Adrenal gland (tissue), 19 donors: ENCODE measurements at places on chromosomes 6 and 20. TPM values are rescaled to one million over a fixed set of nuclear protein-coding genes. Genes with fewer than 3 reads are reported as not detected.

Gene SIRPA
- 69.6 TPM for total RNA-seq

Gene MMP24
- 1.3 TPM for total RNA-seq

Gene MLIP
- total RNA-seq = 2.7 TPM

Gene MACROD2
- 11.5 TPM for total RNA-seq

Gene ATP9A
- 17.3 TPM for total RNA-seq

Gene C20orf96
- total RNA-seq = 2.7 TPM

Gene PHACTR2
- total RNA-seq = 158 TPM

Gene SLC22A2
- total RNA-seq = not detected

Gene IMPG1
- not detected for total RNA-seq

Gene PRDM13
- total RNA-seq = not detected

Gene BPIFB4
- not detected for total RNA-seq

Gene EBF4
- 11.1 TPM for total RNA-seq

Gene SLC18B1
- 15.0 TPM for total RNA-seq

Gene HLA-DOB
- not detected for total RNA-seq

Gene ZNF133
- 14.5 TPM for total RNA-seq

Gene C6orf141
- total RNA-seq = not detected

Gene PACRG
- total RNA-seq = 1.9 TPM

Gene ACTL10
- 0.75 TPM for total RNA-seq

Gene TMEM244
- total RNA-seq = not detected

Gene ZNFX1
- total RNA-seq = 25.5 TPM

Gene SIRPG
- 0.25 TPM for total RNA-seq

Gene GMPR
- total RNA-seq = 20.7 TPM

Gene ERVFRD-1
- total RNA-seq = 0.07 TPM

Gene AVP
- total RNA-seq = not detected

Gene OR2B6
- not detected for total RNA-seq

Gene MAP7
- 12.1 TPM for total RNA-seq

Gene EXOC2
- total RNA-seq = 15.9 TPM

Gene MAS1
- total RNA-seq = not detected

Gene ADGRG6
- 5.8 TPM for total RNA-seq

Gene PCSK2
- total RNA-seq = 47.6 TPM

Gene COL11A2
- total RNA-seq = 0.16 TPM

Gene FAM209A
- not detected for total RNA-seq

Gene PTPRA
- 47.7 TPM for total RNA-seq

Gene SMIM28
- not detected for total RNA-seq

Gene MCCD1
- not detected for total RNA-seq

Gene ZNF311
- 1.1 TPM for total RNA-seq

Gene DYNLT2
- 1.5 TPM for total RNA-seq

Gene KCNQ2
- not detected for total RNA-seq

Gene ZKSCAN3
- total RNA-seq = 1.8 TPM
